ENCODE measurements at places on chromosomes 3 and 15.

- no peak for DNase-seq
Observed at GRCh38 chr15:94186770-94187331, 44.5 kb upstream of the MCTP2 start.

- no peak for DNase-seq
Observed at GRCh38 chr15:70589221-70589620, 174.1 kb downstream of the UACA start.

DNA sequence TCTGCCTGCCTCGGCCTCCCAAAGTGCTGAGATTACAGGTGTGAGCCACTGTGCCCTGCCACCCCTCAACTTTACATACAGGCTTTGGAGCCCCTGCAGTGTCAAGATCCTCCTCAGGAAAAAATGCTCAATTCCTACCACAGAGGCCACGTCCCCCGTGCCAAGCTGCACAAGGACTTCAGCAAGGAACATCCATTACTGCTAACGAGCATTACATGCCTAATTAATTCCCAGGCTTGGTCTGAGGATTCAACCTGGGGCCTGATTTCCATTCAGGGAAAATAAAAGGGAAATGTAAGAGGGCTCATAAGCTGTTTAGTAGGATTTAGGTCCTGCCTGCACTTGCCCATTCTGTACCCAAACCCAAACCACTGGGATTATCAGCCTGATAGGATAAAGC lies 161.4 kb downstream of the RAB11A start:
- DNase-seq, result no peak

GRCh38 chr3:38644662-38645053 lies 4.8 kb downstream of the SCN5A start:
- DNase-seq, result no peak

DNA sequence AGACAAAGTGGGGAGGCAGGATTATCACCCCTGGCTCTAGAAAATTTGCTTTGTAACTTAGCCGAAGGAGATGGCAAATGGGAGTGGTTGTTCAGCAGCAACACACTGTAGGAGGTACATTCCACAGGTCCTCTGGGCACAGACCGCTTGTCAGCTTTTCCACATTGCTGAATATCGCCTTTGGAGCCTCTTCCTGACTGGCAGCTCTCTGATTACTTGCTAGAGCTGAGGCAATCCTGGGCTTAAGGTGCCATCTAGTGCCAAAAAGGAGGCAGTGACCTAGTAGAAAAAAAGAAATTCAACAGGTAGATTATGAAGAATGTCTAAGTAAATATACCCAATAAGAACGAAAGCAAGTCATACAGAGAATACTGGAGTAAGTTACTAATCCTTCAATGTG lies 13.1 kb upstream of the SCN5A start:
- DNase-seq, result no peak

GRCh38 chr15:80455051-80455648 lies 51.0 kb downstream of the ARNT2 start:
- peak; percentile 14 for DNase-seq

DNA sequence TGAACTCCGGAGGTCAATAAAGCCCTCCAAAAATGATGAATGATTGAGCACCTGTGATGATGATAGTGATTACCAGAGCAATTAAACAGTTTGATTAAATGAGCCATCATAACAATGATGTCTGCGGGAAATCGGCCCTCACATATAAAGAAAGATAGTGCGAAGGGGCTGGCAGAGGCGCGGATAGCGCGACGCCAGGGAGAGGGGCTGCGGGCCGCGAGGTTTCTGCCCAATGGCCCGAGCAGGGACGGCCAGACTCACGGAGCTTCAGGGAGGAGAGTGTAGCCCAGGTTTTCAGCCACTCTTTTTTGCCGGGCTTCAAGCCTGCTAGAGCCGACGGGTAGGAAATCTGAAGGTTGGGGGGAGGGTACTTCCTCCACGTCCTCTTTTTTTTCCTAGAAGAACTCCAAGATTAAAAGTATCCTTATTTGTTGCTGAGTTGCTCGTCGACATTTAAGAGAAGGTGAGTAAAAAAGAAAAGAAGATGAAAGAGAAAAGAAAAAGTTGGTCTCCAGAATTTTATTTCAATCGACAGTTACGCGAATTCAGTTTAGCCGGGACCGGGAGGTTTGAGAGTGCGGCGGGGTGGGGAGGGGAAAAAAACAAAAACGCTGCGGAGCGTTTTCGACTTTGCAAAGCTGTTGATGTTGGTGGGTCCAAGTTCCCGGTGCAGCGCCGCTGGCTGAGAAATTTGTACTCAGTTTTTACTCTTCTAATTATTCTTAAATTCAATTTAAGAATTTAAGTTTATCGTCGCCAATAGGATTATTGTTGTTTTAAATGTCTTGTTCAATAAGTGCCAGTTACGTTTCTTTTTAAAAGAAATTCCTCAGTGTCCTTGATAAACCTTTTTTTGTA lies 2.2 kb upstream of the MEIS2 start:
- no peak for DNase-seq

- DNase-seq, result no peak
Observed at GRCh38 chr3:57967590-57967989, 40.6 kb upstream of the FLNB start.

DNA sequence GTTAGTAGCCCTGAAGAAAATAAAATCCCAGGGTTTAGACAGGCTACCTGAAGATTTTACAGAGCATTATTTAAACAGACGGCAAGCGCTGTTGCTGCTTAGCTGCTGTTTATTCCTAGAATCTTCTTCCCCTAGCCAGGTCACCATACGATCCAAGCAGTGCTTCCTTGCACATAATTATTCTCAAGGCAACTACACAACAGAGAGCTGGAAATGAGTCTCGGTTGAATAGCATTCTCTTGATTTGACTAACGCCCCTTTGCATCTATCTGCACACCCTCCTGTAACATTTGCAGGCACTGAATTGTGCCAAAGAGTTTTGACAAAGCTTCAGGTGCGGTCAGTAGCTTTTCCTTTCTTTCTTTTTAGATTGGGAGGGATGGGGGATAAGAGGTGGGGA lies 564.4 kb downstream of the TBL1XR1 start:
- no peak for DNase-seq

- no peak for DNase-seq
Observed at GRCh38 chr3:30614943-30615342, 8.5 kb downstream of the TGFBR2 start.

- DNase-seq, result no peak
Observed at GRCh38 chr3:63979093-63979885, 44.0 kb downstream of the PSMD6 start.

GRCh38 chr3:12974334-12974733 lies 98.9 kb downstream of the IQSEC1 start:
- DNase-seq, result no peak

DNA sequence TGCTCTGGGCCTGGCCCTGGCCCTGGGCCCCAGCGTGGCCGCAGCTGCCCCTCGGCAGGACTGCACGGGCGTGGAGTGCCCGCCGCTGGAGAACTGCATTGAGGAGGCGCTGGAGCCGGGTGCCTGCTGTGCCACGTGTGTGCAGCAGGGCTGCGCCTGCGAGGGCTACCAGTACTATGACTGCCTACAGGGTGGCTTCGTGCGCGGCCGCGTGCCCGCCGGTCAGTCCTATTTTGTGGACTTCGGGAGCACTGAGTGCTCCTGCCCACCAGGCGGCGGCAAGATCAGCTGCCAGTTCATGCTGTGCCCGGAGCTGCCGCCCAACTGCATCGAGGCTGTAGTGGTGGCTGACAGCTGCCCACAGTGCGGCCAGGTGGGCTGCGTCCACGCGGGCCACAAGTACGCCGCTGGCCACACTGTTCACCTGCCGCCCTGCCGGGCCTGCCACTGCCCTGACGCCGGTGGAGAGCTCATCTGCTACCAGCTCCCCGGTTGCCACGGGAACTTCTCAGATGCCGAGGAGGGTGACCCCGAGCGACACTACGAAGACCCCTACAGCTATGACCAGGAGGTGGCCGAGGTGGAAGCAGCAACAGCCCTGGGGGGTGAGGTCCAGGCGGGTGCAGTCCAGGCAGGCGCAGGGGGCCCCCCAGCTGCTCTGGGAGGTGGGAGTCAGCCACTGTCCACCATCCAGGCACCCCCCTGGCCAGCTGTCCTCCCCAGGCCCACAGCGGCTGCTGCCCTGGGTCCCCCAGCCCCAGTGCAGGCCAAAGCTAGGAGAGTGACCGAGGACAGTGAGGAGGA lies 21.7 kb downstream of the FBLN2 start:
- DNase-seq, result no peak

GRCh38 chr3:13891492-13892073 lies 11.7 kb upstream of the WNT7A start:
- DNase-seq, result peak; percentile 35

- peak; percentile 12 for DNase-seq
Observed at GRCh38 chr3:67381667-67382272, 272.6 kb downstream of the SUCLG2 start.

- no peak for DNase-seq
Observed at GRCh38 chr15:94168250-94168649, 63.1 kb upstream of the MCTP2 start.

DNA sequence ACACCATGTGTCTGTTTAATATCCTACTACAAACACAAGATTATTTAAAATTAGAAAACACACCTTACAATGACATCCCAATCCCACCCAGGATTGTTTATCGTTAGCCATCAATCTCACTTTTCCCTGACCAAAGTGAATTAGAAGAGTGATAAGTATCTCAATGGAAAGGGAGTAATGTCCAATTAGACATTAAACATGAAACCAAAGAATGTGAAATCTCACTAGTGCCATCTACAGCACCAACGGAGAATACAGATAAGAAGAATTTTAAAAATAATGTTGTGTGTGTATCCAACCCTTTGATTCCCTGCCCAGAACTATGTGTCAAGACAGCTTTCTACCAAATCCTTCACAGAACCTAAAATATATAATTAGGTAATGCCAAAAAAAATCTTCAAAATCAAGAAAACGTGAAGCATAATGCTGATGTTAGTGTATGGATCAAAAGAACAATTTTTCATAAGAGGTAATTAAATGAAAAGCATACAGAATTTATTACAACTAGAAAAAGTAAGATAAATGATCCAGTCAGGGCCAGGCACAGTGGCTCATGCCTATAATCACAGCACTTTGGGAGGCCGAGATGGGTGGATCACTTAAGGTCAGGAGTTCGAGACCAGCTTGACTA lies 64.2 kb downstream of the SCAPER start:
- DNase-seq, result peak; percentile 26

DNA sequence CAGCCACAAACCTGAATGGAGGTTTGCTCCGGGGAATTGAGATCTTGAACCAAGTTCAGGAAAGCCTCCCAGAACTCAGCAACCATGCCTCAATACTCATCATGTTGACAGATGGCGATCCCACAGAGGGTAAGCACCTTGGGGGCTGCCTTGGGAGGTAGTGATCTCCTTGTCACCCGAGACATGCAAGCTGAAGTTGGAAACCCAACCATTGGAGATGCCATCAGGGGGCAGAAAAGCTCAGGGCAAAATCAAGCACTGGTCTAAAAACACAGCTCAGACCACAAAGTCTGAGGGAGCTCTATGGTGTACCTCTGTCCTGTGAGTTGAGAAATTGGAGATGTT lies 5.8 kb downstream of the ITIH1 start:
- DNase-seq, result no peak

- no peak for DNase-seq
Observed at GRCh38 chr3:193764959-193765358, 172.0 kb downstream of the OPA1 start.

- no peak for DNase-seq
Observed at GRCh38 chr3:108970561-108970960, 16.9 kb upstream of the GUCA1C start.

GRCh38 chr15:33236841-33237509 lies 42.5 kb upstream of the FMN1 start:
- DNase-seq, result no peak

DNA sequence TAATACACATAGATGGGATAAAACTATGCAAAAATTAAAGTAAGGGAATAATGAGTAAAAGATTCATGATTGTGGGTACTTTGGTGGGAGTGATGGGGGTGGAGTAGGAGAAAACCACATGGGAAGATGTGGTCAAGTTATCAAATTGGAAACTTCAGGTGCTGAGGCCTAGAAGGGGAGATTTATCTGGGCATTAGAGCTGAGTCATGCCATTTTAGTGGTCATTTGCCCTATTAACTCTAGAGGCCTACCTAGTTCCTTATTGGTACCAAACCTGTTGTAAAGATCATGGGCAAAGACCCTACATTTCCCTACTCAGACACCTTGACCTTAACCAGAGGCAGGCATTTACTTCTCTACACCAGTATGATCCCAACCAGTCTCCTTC lies 125.9 kb upstream of the BCL6 start:
- no peak for DNase-seq

- no peak for DNase-seq
Observed at GRCh38 chr3:170705131-170705530, 119.3 kb upstream of the SLC7A14 start.

- DNase-seq, result no peak
Observed at GRCh38 chr3:128210711-128211110, 57.4 kb downstream of the EEFSEC start.

- no peak for DNase-seq
Observed at GRCh38 chr3:65091565-65091964, 403.8 kb upstream of the ADAMTS9 start.

- DNase-seq, result peak; percentile 20
Observed at GRCh38 chr3:156010829-156011228, 109.5 kb upstream of the KCNAB1 start.

- no peak for DNase-seq
Observed at GRCh38 chr3:162285259-162285658, 788.7 kb downstream of the OTOL1 start.

DNA sequence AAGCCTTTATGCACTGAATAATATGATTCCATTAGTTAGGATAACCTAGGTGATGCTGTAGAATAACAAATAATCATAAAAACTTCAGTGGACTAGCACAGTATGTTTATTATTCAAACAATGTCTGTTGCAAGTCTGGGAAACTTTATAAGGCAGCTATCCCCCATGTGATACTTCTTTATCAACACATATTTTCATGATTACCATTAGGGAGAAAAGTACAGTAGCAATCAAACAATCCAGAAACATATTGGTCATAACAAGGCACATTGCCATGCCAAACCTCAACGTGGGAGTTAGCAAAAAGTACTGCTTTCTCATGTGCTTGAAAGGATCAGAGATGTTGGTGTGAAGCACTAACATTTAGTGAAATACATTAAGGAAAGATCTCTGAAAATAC lies 35.5 kb downstream of the EOMES start:
- DNase-seq, result no peak

DNA sequence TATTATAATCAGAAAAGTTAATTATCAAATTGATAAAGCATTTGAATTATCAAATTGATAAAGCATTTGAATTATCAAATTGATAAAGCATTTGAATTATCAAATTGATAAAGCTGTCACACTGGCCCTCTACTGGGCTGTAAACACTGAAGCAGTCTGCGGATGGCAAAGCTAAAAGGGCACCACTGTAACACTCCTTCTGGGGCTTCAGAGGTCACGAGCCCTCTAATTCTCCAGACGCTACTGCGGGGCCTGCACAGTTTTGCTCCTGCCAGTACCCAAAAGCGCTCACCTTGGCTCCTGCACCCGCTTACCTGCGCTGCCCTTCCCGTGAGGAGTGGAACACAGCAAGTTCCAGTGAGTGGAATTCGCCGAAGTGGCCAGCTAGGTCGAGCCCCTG lies 409.0 kb upstream of the KCNMB2 start:
- DNase-seq, result no peak

GRCh38 chr3:46947981-46948791 lies 28.4 kb downstream of the CCDC12 start:
- no peak for DNase-seq

GRCh38 chr15:32864051-32864450 lies 146.2 kb downstream of the GREM1 start:
- DNase-seq, result no peak
